ENCODE measurements at places on chromosomes 1 and 21.

GRCh38 chr1:25099343-25099951, 132.9 kb downstream of the SYF2 start:
- DNase-seq = peak; percentile 82

GRCh38 chr1:79295967-79296366, 289.4 kb upstream of the ADGRL4 start:
- DNase-seq = no peak

- DNase-seq = no peak
These were observed 257.8 kb upstream of the ADGRL4 start for GRCh38 chr1:79264285-79264684.

- peak; percentile 64 for DNase-seq
These were observed 81.7 kb downstream of the SSBP3 start for GRCh38 chr1:54324251-54325140.

DNA sequence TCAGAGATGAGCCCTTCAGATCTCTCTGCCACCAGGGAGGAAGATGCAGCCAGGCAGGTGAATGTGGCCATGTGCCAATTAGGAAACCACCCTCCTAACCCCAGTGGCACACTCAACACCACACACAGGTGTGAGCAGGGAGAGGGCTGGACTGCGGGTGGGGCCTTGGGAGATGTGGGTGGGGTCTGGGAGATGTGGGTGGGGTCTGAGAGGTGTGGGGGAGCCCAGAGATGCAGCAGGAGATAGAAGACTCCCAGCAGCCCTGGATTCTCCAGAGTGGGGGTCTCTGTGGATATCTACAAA, 43.2 kb upstream of the COL6A1 start:
- no peak for DNase-seq

GRCh38 chr1:56821462-56821797, 2.2 kb upstream of the FYB2 start:
- no peak for DNase-seq

- peak; percentile 51 for DNase-seq
These were observed 18.4 kb upstream of the PLEKHG5 start for GRCh38 chr1:6509919-6510291.

DNA sequence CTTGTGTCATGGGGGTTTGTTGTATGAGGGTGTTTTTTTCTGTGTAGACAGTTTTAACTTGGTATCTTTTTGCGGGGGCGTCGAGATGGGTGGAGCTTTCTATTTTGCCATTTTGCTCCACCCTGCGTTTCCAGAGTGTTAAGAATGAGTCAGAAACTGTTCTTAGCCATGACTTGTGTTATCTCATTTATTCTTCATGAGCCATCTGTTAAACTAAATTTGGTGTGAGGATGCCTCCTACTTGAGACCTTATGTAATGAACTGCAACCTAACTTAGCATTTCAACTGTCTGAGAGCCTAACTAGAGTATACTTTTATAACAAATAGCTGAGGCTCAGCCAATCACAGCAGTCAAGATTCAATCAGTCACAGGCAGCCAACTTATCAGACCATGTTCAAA, 1873.5 kb downstream of the NCAM2 start:
- DNase-seq = no peak

DNA sequence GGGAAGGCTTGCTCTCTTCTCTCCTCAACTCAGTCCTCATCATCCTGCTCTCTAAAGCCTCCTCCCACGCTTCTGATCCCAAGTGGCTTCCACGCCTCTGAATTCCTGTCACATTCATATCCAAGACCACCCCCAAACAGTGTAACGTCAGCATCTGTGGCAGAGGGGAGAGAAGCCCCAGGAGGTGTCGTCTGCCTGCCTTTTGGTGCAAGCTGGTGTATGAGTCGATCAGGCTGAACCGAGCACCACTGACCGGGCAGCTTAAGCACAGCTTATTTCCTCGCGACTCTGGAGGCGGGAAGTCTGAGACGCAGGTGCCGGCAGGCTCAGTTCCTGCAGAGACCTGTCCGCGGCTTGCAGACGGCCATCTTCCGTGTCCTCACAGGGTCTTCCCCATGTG, 123.8 kb upstream of the RAB4A start:
- no peak for DNase-seq

DNA sequence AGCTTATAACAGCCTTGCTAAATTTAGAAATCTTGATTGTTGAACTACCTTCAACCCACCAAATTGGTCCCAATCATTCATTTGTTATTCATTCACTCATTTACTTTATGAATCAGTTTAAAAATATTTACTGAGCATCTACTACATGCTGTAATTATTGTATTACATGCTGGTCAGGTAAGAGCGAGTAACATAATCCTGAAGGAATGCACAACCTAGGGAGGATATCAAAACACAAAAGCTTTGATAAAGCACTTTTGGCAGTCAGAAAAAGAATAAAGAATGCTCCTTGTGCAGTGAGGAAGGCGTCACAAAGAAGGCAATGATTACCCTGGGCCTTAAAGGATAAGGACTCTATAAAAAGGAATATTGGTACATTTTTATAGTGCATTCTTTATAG, 518.9 kb upstream of the NR5A2 start:
- no peak for DNase-seq

GRCh38 chr1:56095696-56096665, 483.4 kb downstream of the PLPP3 start:
- no peak for DNase-seq

DNA sequence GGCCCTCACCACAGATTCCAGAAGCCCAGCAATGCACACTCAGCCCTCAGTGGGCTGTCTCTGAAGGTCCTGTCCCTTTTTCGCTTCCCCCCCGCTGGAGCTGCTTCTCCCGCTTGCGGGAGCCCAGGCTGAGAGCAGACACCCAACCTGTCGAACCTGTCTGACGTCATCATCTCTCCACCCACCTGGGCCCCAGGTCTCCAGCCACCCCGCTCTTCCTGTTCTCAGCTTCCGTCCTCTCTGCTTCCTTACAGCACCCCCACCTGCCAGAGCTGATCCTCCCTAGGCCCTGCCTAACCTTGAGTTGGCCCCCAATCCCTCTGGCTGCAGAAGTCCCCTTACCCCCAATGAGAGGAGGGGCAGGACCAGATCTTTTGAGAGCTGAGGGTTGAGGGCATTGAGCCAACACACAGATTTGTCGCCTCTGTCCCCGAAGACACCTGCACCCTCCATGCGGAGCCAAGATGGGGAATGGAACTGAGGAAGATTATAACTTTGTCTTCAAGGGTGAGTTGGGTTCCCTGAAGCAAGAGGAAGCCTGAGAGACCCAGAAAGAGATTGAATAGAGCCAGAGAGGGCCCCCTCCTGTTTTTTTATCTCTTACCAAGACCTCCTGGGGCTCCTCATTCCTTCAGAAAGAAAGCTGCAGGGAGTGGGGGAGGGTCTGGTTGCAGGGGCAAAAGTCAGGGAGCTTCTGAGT, at the start of gene RAB25:
Gene RAB25 (plus strand): TSS at position 224 of the 700 bp plus-strand sequence. CDS start 241 bp downstream, at position 465.
- no peak for DNase-seq

GRCh38 chr1:35506960-35507912, 50.0 kb downstream of the KIAA0319L start:
- DNase-seq = no peak

DNA sequence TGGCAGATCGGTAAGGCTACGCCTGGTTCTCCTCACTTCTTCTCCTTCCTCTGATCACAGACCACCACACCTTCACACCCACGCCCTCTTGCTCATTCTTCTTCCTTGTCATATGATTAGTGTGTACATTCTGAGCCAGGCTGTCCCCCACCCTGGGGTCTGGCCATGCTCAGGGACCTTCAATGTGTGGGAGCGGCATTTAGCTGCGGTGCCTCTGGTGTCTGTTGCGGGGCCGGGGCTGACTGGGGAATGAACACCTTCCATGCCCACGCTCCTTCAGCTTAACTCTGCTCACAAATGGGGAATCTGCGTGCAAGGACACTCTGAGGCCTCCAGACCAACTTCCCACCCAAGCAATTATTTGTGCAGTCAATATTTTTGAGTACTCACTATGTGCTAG, 29.4 kb downstream of the QSOX1 start:
- DNase-seq = no peak

- no peak for DNase-seq
These were observed 3.7 kb downstream of the BACH1 start for GRCh38 chr21:29302359-29302875.

DNA sequence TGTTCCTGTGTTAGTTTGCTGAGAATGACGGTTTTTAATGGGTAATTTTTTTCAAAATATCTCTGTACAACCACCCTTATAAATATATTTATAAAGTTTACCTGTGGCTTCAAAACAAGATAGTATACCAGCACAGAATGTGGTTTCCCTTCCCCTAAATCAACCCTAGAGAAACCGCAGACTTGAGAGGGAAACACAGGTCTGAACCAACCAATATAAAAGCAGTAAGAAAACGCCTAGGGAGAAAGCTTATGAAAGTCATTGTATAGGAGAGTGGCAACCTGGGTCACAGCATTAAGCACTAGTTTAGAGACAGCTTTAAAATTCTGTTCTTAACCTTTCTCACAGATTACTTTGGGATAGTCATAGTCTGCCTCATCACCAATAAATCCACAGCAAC, 180.6 kb upstream of the LHX8 start:
- DNase-seq = no peak

DNA sequence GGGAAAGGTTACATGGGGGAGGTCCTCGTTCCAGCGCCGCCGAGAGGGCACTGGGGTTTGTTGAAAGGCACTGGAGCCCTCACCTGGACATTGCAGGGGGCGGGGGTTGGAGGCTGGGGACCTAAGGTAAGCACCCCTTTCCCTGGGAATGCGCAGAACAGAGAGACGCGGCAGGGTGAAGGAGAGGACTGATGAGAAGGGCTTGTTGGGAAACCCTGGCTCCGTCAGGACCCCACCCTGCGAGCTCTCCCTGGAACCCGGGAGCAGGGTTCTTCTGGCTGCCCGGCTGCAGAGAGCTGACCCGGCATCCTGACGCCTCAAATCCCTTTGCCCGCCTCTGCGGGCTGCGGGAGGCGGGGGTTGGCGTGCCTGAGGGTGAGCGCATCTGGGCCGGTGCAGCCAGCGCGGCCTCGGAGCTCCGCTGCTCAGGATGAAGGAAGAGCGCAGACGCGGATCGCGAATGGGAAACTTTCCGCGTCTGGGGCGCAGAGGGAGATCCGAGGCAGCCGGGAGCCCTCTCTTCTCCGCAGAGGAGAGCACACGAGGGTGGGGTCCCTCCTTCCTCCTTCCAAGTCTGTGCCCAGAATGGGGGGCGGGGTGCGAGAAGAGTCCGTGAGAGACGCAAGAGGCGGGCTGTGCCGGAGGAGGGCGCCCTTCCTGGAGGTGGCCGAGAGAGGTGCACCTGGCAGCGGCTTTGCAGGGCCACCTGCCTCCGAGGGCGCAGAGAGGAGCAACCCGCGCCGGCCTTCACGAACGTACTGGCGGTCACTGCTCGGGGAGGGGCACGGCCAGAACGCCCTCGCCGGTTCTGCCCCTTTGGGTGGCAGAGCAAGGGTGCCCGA, 2.4 kb downstream of the IGSF21 start:
- peak; percentile 71 for DNase-seq

- DNase-seq = no peak
These were observed 153.2 kb downstream of the FASLG start for GRCh38 chr1:172812118-172812517.

GRCh38 chr1:57761628-57762027, 337.8 kb upstream of the DAB1 start:
- DNase-seq = peak; percentile 6

DNA sequence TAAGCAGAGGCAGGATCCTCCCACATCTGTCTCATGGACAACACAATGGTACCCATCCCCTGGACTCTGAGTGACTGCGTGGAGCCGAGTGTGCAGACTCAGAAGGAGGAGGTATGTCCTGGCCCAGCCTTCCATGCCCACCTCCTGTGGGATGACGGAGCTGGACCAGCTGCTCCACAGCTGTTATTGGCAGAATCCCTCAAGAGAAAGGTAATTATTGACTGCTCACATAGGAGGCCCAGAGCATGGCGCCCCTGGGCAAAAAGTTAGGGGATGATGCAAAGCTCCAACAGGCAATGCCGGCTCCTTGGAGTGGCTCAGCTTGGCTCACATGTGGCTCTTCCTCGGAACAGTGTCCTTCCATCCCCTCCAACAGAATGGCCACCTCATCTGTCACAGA, 12.2 kb upstream of the ACTRT2 start:
- DNase-seq = no peak

GRCh38 chr1:48031676-48032075, 34.5 kb upstream of the TRABD2B start:
- DNase-seq = no peak

- DNase-seq = peak; percentile 59
These were observed 788.4 kb upstream of the PRMT6 start for GRCh38 chr1:106268070-106268469.

- peak; percentile 96 for DNase-seq
These were observed at the start of gene SGIP1 for GRCh38 chr1:66533804-66534740. Gene SGIP1 (plus strand): TSS chr1:66534153. CDS start chr1:66534359, 206 bp downstream.

GRCh38 chr1:4126731-4127591, 226.9 kb upstream of the C1orf174 start:
- DNase-seq = no peak

GRCh38 chr1:183807549-183808168, 2.7 kb downstream of the RGL1 start:
- DNase-seq = peak; percentile 58
